Thoracic aorta (tissue), 2 donors: ENCODE measurements at places on chromosomes 5 and 9. TPM values are rescaled to one million over a fixed set of nuclear protein-coding genes. Genes with fewer than 3 reads are reported as not detected.
A peak's percentile ranks its signal among the peaks of the same experiment; 100 is the strongest.

The HAVCR2 gene
- total RNA-seq: 16.8 TPM

The GRK6 gene
- 33.3 TPM for total RNA-seq

DNA sequence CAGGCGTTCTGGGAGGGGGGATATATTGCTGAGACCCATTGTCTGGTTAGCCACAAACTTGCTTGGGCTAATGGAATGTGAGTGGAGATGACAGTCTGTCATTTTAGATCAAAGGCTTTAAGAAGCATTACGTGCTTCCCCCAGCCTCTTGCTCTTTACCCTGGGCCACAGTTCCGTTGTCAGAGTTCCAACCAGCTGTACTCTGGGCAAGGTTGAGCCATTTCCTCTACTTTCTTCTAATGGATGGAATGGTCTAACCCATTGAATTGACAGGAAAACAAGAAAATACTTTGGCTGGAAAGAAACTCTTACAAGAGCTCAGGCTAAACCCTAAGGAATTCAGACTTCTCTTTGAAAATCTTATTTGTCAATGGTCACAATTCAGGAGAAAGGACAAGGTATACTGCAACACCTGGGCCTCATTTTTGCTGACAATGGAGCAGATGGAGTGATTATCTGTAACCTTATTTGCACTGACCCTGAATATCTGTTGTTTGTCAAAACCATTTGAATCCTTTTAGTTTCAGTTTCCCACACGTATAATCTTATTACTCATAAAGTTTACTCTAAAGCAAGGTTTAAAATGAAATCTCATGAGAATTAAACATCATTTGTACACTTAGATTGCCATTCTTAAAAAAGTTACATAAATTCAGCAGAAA, 231.4 kb downstream of the PDE4D start:
- no peaks in the 10 kb centered on the region for H3K36me3 ChIP-seq
- peaks cover 24% of the 10 kb centered on the region for H3K4me1 ChIP-seq
- no peak overlapping the region for H3K27ac ChIP-seq
- no peak for DNase-seq

DNA sequence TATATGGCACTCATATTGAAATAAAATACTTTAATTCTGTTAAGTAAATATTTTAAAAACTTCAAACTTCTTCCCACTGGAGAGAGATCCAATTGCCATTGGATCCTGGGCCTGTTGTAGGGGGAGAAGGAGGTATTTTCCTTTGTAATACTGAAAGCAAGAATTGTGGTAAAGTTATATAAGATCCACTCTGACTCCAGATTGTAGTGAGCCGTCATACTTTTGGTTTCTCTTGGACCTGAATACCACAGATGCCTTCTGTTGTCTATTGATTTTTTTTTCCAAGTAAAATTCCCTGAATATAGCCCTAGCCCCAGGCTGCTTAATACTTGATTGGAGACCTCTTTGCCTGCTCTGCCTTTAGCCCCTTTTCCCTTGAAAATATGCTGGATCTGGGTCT, 86.9 kb downstream of the ATG10 start:
- H3K27ac ChIP-seq: no peak overlapping the region
- H3K4me1 ChIP-seq: no peaks in the 10 kb centered on the region
- H3K36me3 ChIP-seq: no peaks in the 10 kb centered on the region
- no peak overlapping the region for H3K4me3 ChIP-seq
- no peaks in the 10 kb centered on the region for H3K27me3 ChIP-seq

- no peaks in the 10 kb centered on the region for H3K4me1 ChIP-seq
- H3K4me3 ChIP-seq: no peak overlapping the region
- H3K36me3 ChIP-seq: no peaks in the 10 kb centered on the region
- H3K27me3 ChIP-seq: no peaks in the 10 kb centered on the region
- DNase-seq: no peak
Measured at GRCh38 chr5:174176511-174176910, 131.0 kb downstream of the NSG2 start.

The FOXD4L4 gene
- not detected for total RNA-seq

- H3K27ac ChIP-seq: no peak overlapping the region
- H3K36me3 ChIP-seq: no peaks in the 10 kb centered on the region
- no peak overlapping the region for H3K4me3 ChIP-seq
Measured at GRCh38 chr9:79667120-79667519, 95.4 kb downstream of the TLE4 start.

DNA sequence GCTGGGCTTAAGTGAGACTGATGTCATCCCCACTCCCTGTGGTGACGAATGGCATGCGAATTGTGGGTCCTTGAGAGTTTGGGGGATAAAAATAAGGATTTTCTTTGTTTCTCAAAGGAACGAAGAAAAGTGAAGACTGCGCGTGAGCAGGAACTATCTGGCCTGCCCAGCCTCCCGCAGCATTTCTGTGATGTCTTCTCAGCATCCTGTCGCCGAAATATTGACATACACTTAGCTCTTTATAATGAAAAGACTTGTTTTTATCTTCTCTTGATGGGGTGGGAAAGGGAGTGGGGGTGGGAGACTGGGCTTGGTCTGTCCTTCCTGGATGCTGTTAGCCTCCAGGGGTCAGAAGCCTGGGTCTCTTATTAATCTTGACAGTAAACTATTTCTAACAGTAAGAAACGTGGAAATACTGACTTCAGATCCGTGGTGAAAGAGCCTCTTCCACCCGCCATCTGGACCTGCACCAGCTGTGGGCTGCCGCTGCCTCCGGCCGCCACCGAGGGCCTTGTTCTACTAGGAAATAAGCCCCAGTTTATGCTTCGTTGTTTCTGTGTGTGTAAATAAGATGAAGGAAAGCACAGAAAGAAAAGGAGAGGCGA, 239.6 kb downstream of the FANCC start:
- H3K4me1 ChIP-seq: peaks cover 65% of the 10 kb centered on the region
- DNase-seq: no peak
- no peaks in the 10 kb centered on the region for H3K27me3 ChIP-seq
- H3K27ac ChIP-seq: peak overlapping the region; percentile 89
- H3K4me3 ChIP-seq: peak overlapping the region; percentile 35

The SLC45A2 gene
- not detected for total RNA-seq

DNA sequence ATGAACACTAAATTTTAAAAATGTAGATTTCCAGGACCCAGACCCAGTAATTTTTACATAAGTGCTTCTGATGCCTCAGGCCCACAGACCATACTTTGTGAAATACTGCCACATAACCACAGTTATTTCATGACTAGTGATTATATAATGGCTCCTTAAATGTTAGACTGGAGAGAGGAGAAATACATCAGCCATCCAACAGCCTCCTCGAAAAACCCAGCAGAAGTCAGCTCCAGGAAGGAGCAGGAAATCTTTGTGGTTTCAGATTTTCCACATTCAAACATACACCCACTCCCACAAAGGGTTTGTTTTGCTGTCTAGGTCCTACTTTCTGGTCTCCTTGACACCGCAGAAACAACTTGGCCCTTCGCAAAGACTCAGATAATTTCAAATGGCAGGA, 455.2 kb downstream of the DTWD2 start:
- peaks cover 7% of the 10 kb centered on the region for H3K4me1 ChIP-seq
- H3K27ac ChIP-seq: no peak overlapping the region
